ENCODE measurements at places on chromosomes 11 and 22. TPM values are rescaled to one million over a fixed set of nuclear protein-coding genes. Genes with fewer than 3 reads are reported as not detected.
A peak's percentile ranks its signal among the peaks of the same experiment; 100 is the strongest.

DNA sequence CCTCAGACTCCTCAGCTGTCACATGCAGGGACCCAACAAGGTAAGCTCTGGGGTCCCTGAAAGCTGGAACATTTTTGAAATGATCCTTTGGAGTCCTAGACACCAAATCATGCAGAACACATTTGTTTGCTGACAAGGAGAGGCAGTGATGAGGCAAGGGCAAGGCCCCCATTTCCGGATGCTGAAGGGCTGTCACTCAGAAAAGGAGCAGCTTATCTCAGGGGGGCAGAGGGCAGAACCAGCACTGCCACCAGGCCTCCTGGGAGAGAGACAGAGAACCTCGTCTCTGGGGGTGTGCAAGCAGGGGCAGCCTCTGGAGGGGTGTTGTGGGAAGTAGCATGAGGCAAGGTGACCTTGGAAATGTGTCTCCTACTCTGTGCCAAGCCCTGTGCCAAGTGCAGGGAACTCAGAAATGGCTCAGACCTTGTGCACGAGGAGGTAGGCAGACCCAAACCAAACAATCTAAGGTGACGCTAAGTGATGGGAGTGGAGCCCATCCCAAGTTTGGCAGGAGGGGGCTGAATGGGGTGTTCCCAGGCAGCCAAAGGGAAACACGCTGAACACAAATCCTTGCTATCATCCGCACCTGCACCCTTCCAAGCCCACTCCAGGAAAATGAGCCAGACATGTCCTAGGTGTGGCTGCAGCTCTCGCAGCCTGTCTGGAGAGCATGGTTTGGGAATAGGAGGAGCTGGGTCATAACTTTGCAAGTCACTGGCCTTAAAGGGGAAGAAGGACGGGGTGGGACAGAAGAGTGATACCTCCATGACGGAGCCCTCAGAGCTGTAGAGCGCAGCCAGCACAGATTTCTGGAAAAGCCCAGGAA, 94.2 kb downstream of the PDE2A start:
- no peak for DNase-seq

Gene CBX7
- 5.1 TPM for total RNA-seq

Gene DDIAS
- total RNA-seq, result 9.2 TPM

GRCh38 chr22:40000171-40000570, 5.4 kb downstream of the FAM83F start:
- DNase-seq, result no peak

Gene ABTB2
- total RNA-seq, result 0.25 TPM

Gene DTX4
- total RNA-seq, result 0.51 TPM

Gene KIF18A
- 18.5 TPM for total RNA-seq

DNA sequence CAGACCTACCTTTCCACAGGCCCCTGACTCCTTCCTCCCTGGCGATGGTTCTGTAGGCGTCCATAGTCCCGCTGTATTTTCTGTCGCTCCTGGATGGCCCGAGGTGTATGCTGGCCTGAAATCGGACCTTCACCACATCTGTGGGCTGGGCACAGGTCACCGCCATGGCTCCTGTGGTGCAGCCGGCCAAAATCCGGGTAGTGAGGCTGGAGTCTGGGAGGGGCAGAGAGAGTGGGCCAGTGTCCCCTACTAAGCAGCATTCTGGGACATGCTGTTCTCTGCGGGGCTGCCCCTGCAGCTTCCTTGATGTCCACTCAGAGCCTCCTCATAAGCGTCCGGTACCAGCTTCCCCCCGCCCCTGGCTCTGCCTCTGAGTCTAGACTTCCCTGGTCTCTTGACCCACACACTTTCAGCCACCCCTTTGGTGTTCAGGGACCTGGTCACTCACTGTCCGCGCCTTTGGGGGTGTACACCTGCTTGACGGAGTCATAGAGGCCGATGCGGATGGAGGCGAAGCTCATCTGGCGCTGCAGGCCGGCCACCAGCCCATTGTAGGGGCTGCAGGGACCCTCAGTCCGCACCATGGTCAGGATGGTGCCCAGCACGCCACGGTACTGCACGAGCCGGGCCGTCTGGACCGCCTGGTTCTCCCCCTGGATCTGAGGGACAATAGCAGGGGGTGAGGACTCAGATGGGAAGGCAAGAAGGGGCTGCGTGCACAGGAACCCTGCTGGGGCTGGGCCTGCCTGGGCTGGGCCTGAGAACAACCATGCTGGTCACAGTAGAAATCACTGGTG, 3.0 kb downstream of the UCP3 start:
- no peak for DNase-seq

GRCh38 chr11:64887234-64887756, 8.9 kb upstream of the EHD1 start:
- no peak for DNase-seq

- peak; percentile 81 for DNase-seq
Measured at GRCh38 chr11:66082946-66083698, 13.1 kb downstream of the PACS1 start.

Gene DBX1
- not detected for total RNA-seq

DNA sequence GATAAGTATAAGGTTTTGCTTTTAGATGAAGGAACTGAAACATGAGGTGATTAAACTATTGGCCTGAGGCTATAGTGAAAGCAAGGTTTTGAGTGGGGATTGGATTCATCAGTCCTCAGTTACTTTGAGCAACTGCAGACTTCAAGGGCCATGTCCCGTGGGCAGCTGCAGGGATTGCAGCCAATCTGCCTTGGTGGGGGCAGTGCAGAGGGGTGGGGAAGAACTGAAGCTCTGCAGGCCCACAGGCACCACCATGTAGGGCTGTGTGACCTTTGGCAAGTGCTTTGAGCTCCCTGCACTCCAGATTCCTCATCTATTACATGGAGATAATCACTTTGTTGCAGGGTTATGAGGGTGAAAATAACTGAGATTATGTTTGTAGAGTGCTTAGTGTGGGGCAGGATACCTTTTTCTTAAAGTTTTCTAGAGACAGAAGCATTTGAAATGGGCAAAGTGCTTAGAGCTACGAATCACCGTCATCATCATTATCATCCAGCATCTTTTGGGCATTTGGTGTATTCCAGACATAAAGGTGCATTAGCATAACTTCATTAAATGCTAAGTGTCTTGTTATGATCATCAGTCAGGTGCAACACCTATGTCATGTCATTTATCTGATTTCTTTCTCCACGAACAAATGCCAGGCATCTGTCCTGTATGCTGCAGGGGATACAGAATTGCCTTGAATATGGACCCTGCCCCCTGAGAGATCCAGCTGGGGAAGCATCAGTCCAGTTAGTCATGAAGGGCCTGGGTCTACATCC, 72.1 kb upstream of the TENM4 start:
- DNase-seq, result no peak

DNA sequence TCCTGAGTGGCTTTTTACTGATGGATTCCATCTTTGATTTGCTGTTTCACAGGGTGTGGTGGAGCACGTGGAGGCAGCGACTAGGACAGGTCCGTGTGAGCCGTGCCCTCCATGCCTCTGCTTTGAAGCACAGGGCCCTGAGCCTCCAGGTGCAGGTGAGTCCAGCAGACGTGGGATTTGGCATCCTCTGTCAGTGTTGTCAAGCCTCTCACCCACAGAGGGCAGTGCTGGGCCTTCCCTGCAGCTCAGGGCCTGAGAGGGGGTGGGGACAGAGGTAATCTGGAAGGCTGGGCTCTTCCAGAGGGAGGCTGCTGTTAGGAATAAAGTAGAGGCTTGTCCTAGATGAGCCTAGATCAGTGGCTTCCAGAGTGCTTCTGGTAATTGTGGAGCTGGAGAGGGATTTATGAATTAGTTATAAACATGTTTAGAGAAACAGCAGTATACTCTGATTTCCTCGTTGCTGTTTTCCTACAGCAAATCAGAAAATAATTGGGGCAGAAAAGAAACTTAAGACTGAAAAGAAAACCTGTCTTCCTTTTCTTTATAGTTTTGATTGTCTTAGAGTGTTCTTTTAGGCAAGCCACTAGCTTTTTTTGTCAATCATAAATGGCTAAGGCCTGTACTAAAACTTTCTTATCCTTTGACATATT, 65.0 kb downstream of the SFI1 start:
- DNase-seq, result peak; percentile 78

Gene PTPRJ
- total RNA-seq, result 7.7 TPM

DNA sequence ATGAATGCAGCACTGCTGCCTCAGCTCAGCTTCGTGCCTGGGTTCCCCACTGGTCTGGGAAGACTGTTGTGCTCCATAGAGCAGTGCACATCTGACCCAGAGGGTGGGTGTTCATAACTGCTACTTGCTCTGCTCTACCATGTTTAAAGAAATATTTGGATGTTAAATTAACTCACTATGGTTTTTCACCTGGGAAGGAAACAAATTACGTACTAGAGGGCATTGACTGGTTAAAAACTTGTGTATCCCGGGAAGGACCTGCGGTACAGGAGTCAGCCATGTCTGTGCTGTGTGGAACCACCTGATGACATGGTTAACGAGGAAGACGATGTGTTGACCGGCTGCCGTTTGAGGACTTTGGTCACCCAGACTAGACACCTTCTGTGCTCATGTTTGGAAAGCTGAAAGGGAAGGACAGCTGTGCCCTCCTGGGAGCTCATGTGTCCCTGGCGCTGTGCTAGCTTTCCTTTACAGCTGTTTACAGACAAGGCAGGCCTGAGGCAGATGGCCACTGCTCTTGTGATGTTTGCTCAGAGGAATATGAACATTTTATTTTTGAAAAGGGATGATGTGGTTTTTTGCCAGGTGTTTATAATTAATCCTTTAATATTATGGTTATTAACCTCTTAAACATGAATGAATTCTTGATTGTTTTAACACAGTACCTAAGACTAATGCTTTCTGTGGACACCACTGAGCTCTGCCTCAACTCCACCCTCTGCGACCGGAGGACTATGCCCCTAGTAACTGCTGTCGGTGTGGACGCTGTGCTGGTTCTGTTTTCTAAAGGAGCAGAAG, 14.3 kb upstream of the AIFM3 start:
- no peak for DNase-seq

DNA sequence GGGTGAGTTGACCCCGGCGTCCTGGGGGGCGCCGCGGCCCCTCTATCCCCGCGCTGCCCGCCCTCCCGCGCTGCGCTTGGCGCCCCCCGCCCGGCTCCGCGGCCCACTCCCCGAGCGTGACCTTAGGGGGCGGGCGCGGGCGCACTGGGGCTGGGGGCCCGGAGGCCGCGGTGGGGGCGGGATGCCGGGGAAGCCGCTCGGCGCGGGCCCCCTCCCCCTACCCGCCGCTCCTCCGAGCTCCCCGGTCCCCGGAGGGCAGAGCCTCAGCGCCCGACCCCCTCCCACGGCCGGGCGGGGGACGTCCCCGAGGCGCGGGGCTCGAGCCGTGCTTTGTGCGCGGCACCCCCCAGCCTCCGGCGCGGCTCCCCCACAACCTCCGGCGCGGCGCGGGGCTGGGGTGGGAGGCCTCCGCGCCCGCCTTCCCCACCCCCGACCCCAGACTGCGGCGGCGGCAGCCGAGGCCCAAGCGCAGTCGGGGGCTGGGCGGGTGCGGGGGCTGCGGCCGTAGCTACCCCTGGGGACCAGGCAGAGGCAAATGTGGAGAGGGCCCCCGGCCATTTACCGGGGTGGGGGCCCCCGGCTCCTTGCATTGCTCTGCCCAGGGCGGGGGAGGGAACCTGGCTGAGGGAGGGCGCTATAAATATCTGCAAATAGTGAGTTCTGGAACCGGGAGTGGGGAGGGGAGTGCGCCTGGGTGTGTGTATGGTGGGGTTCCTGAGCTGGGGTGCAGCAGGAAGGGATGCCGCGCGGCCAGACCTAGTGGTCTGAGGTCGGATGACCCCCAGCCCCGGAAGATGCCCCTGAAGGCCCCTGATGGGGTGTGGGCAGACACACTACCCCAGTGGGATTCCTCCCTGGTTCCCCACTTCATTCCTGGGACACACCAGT, 988 bp downstream of the MGAT3 start:
- no peak for DNase-seq

- DNase-seq, result peak; percentile 25
Measured at GRCh38 chr11:111936040-111936540, 1.1 kb upstream of the DIXDC1 start.

Gene APOBEC3B
- 13.6 TPM for total RNA-seq

Gene LYVE1
- 7.6 TPM for total RNA-seq

Gene MMP12
- not detected for total RNA-seq

Gene SESN3
- total RNA-seq, result 6.9 TPM

Gene CARD18
- total RNA-seq, result not detected

Gene PVALB
- total RNA-seq, result not detected

Gene OR8G1
- not detected for total RNA-seq

DNA sequence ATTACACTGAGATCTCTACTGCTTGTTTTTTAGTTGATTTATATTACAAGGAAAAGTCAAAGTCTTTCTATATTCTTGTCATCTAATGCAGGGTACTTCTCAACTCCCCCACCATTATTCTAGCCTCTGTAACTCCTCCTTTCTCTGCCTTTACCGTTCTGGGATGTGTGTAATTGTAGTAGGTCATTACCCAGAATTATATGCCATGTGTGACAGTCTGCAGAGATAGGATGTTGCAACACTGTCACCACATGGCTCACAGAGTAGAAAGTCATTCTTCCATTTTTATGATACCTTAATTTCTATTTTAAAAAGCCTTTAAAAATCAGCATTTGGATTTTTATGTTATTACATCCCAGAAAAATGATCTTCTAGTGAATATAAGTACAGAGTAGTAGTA, 32.7 kb downstream of the ZNF143 start:
- DNase-seq, result no peak

Gene MIOX
- not detected for total RNA-seq

GRCh38 chr11:77287136-77287535, 14.3 kb downstream of the GDPD4 start:
- DNase-seq, result no peak

- DNase-seq, result no peak
Measured at GRCh38 chr11:77332259-77332658, 30.8 kb upstream of the GDPD4 start.

DNA sequence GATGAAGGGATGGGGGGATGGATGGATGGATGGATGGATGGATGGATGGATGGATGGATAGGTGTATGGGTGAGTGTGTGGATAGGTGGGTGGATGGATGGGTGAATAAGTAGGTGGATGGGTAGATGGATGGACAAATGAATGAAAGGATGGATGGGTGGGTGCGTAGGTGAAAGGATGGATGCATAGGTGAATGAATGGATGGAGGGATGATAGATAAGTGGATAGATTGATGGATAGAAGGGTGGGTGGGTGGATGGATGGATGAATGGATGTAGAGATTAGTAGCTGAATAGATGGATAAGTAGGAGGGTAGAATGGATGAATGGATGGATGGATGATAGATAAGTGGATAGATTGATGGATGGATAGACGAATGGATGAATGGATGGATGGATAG, 152.7 kb downstream of the MN1 start:
- DNase-seq, result no peak

GRCh38 chr11:1603629-1604028, 4.6 kb downstream of the KRTAP5-3 start:
- DNase-seq, result no peak

Gene GLYAT
- total RNA-seq, result not detected

Gene CDHR5
- total RNA-seq, result not detected

DNA sequence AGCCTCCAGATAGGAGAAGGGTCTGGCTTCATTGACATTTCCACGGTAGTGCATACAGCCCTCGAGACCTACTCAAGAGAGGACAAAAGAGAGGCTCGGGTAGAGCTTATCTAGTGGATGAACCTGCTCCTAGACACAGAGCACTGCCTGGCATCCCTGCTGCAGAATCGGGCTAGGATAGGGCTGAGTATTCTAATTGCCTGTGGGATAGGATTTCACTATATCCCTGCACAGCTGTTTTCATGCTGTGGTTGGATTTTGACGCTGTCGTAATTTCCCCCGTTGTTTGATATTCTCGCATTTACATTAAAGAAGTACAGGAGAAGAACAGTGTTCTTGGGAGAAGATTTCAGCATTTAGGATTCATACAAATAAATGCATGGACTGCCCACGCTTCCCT, 107.8 kb downstream of the KIRREL3 start:
- DNase-seq, result no peak

Gene ACR
- 4.9 TPM for total RNA-seq

Gene SLC37A2
- 1.3 TPM for total RNA-seq
